ENCODE measurements at places on chromosomes 7 and 10. TPM values are rescaled to one million over a fixed set of nuclear protein-coding genes. Genes with fewer than 3 reads are reported as not detected.

TMEM196 gene
- total RNA-seq = 0.29 TPM

PAPOLB gene
- total RNA-seq = 0.26 TPM

LEP gene
- 0.97 TPM for total RNA-seq

CHRM2 gene
- not detected for total RNA-seq

ASB10 gene
- not detected for total RNA-seq

EPO gene
- total RNA-seq = not detected

VAX1 gene
- total RNA-seq = not detected

POLR1F gene
- 14.1 TPM for total RNA-seq

PON1 gene
- total RNA-seq = not detected

BTAF1 gene
- total RNA-seq = 45.2 TPM

HIBADH gene
- total RNA-seq = 22.4 TPM

WDR86 gene
- 2.8 TPM for total RNA-seq

MMP21 gene
- total RNA-seq = 0.33 TPM

SEM1 gene
- 45.6 TPM for total RNA-seq

TAS2R41 gene
- total RNA-seq = 1.0 TPM

WDFY4 gene
- total RNA-seq = 15.0 TPM

SAP25 gene
- 7.5 TPM for total RNA-seq

HABP2 gene
- not detected for total RNA-seq

TRIL gene
- total RNA-seq = 7.0 TPM

PDK4 gene
- 34.1 TPM for total RNA-seq

PTPRN2 gene
- 1.4 TPM for total RNA-seq

RBP3 gene
- total RNA-seq = not detected

SLC18A3 gene
- not detected for total RNA-seq

CD36 gene
- 138 TPM for total RNA-seq

GIMAP8 gene
- 20.0 TPM for total RNA-seq

TFEC gene
- 7.4 TPM for total RNA-seq

NET1 gene
- total RNA-seq = 451 TPM

SLC39A12 gene
- total RNA-seq = 0.27 TPM

THSD7A gene
- 12.1 TPM for total RNA-seq

FFAR4 gene
- 0.12 TPM for total RNA-seq

GRM3 gene
- total RNA-seq = not detected

FOXI2 gene
- 0.23 TPM for total RNA-seq

NODAL gene
- not detected for total RNA-seq

ADAMTS14 gene
- total RNA-seq = 2.4 TPM

GBX1 gene
- not detected for total RNA-seq

GHRHR gene
- total RNA-seq = 1.3 TPM

HOXA10 gene
- 11.2 TPM for total RNA-seq

CYP3A7 gene
- total RNA-seq = not detected

BTBD16 gene
- 2.4 TPM for total RNA-seq

Measured in aorta (tissue), 5 donors.